Stimulated activated CD8-positive, alpha-beta memory T cell treated with anti-CD3 and anti-CD28 coated beads, Interleukin-7, amount 100 ng/mL, for 48 hours (primary cell): ENCODE measurements at places on chromosomes 7 and 10.

DNA sequence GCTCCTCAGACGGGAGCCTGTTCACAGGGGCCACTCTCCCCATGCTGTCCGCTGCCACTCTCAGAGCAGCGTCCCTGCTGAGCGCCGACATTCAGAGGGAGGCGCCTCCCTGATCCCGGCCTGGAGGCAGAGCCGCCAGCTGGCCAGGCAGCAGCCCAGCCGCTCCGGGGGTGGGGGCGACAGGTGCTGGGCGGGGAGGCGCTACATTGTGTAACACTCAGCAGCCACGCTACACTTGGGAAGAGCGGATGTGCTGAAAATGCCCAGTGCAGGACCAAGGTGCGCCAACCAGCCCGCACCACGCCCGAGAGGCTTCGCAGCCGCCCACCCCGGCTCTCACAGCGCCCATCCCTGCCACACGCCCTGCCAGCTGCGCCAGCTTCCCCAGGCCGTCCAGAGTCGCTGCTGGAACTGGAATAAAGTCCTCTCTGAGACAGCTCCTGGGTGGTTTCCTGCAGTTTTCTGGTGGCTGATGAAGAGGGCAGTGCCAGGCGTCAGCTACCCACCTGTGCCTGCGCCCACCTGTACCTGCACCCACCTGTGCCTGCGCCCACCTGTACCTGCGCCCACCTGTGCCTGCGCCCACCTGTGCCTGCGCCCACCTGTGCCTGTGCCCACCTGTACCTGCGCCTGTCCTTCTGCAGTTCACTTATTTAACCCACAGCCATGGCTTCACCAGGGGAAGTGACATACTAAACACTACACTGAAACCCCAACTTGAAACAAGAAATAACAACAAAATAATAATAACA is 25.7 kb downstream of the STK32C start:
- no peak for DNase-seq

DNA sequence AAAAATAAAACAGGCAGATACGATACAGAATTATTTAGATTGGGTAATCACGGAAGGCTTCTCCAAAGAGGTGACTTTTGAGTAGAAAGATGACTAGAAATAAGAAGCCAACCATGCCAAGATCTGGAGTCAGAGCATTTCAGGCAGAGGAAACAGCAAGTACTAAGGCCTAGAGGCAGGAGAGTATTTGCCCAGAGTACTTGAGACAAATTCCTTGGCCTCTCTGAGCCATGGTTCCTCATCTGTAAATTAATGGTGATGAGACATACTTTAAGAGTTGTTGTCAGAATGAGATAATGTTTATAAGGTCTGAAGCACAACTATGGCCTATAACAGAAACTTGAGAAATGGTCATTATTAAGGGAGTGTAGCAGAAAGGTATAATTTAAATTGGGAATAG is 15.8 kb upstream of the GPR37 start:
- DNase-seq, result no peak

DNA sequence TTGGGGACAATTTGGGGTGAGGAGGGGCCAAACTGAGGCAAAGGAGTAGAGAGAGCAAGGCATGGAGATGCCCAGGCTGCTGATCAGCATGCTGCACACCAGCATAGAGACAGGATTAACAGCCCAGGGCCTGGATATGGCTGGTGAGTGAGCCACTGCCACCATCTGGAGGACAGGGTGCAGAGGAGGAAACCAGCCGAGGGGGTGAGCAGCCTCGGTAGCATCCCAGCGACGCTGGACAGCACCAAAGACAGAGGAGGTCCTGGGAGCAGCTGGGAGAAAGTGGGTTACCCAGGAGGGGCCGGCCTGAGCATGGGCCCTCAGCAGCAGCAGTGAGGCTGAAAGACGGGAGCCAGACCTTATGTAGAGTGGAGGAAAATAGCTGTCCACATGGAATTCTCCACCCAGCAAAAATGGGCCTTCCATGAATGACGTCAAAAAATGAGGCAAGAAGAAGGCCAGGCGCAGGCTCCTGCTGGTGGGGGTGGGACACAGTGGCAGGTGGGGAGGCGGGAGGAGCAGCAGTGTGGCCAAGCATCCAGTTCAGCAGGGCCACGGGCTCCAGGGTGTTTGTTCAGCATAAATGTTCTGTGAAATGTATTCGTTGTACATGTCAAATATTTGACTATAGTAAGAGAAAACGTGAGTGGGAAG is 16.7 kb downstream of the RET start:
- DNase-seq, result no peak

- DNase-seq, result no peak
These were observed 120.6 kb downstream of the PRPF18 start for GRCh38 chr10:13707156-13707881.

GRCh38 chr10:1209355-1209979 is 153.3 kb downstream of the WDR37 start:
- DNase-seq, result no peak

- DNase-seq, result no peak
These were observed 366 bp upstream of the TAF3 start for GRCh38 chr10:7817984-7818294.

- DNase-seq, result no peak
These were observed 48.6 kb upstream of the NEBL start for GRCh38 chr10:20945546-20946332.

DNA sequence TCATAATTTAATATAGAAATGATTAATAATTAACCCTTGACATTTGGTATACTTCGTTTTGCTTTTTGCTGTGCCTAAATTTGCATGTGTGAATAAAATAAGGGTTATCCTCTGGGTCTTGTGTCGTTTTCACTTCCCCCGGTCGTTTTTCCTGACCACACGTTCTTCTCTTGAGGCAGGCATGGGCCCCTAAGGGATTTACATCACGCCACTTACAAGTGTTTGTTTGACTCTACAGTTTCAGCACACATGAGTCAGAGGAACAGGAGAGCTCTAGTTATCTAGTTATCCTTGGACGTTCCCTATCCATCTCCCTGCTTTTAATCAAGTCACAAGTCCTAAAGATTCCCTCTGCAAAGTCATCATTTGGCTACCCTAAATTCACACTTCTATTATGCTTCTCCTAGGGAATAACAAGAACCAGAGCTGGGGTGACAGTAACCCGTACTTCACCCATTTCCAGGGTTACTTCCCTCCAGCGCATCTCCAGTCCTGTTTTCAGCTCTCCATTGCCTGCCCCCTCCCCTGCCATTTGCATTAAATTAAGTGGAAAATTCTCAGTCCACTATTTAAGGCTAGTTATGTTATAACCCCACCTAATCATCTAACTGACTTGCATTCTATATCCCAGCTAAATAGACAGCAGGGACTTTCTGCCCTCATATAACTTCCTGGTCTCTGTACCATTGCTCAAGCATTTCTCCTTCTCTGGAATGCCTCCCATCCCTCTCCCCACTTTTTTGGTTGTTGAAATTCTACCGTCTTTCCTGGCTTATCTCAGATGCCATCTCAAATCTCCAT is 206.9 kb downstream of the PTEN start:
- no peak for DNase-seq

GRCh38 chr7:46809886-46810285 is 772.0 kb downstream of the TNS3 start:
- DNase-seq, result no peak

- DNase-seq, result no peak
These were observed 59.5 kb upstream of the PRPS1L1 start for GRCh38 chr7:18087026-18087686.

DNA sequence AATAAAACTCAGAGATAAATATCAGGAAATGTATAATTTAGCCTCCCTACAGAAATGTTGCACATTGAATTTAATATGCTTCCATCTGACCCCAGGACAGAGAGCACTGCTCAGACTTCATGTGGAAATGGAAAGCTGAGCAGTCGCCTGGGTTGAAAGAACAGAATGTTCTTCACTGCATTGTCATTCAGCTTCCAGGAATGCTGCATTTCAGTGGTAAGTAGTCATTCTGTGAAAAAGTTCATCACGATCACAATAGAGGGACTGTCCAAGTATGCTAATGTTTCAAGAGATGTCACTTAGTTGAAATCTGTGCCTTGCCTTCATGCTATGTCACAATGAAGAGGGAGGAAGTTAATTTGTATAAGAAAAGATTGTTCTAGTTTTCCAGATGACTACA is 147.3 kb downstream of the NRCAM start:
- DNase-seq, result no peak

DNA sequence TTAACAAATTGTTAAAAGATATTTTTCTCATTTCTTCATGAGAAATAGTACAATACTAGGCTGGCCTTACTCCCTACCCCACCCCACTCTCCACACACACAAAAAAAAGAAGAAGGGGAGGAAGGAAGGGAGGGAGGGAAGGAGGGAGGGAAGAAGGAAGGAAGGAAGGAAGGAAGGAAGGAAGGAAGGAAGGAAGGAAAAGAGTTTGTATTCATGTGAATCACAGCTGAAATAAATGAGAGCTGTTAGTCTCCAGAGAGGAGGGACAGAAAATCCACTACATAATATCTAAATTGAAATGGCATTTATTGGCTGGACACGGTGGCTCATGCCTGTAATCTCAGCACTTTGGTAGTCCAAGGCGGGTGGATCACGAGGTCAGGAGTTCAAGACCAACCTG is 57.8 kb downstream of the SEMA3A start:
- no peak for DNase-seq

DNA sequence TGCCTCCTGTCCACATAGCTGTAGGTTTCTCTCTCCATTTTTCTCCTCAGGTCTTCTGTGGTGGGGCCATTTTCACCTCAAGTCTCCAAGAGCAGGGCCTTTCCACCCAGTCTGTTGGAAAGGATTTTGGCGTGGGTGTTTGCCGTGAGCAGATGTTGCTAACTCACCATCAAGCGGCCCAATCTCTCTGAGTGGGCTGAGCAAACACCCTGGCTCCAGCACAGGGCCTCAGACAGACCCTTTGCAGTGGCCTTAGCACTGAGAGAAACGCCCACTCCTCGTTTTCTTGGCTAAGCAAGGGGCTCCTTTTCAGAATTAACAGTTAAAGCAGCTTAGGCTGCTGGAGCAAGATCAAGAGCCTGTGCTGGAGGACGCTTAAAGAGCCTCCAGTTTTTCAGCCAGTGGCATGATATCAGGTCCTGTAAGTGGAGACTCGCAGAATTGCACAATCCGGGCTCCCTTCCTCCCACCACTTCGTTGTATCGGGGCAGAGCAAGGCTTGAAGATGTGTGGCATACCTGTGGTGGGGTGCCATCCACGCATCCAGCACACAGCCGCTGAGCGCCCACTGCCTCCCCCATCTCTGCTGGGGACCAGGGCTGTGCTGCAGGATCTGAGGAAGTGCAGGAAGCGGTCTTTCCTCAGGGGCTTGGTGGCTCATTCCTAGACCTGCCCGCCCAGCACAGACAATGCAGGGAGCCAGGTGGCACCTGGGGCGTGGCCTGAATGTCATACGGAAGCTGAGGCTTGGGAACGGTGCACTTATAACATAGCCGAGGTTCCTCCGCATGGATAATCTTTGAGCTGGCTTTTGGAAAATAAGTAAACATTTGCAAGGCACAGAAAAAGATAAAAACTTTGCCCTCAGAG is 142.7 kb downstream of the ADARB2 start:
- DNase-seq, result no peak

- no peak for DNase-seq
These were observed 7.9 kb downstream of the SLC25A28 start for GRCh38 chr10:99612167-99612831.

DNA sequence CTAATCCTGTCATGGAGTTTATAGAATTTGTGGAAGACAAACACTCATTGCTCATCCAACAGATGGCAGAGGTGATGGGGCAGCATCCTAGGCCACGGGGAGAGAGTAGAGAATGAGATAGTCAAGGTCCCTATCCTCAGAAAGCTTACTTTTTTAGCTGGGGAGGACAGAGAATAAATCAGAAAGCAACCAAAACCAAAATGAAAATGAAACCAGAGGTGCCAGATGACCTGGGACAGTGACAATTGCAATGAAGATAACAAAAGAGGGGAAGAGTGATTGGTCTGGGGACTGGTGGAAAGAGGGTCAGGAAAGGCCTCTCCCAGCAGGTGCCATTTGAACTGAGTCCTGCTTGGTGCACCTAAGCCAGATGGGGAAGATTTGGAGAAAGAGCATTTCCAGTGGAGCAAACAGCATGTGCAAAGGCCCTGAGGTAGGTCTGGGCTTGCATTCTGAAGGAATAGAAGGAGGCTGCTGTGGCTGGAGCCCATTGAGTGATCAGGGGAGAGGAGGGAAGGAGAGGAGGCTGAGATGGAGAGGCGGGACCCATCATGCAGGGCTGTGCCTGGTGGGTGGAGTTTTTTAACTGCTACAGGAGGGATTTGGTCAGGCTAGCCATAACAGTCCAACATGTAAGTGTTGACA is 164.1 kb downstream of the RPS24 start:
- no peak for DNase-seq

DNA sequence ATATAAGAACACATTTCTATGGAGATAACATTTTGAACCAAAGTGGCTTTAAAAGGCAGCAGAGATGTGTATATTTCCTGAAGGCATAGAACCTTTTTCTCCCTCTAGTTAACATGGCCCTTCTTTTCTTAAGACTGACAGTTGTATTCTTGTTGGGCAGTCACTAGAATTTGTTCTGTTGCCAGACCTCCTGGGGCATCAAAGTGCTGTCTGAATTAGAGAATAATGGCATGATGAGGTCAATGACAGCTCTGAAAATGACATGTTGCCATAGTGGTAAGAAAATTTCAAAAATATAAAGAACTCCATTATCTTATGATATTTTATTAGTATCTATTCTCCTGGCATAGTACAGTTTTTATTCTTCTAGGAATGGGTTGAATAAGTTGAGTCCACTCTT is 446.7 kb downstream of the NRG3 start:
- no peak for DNase-seq

DNA sequence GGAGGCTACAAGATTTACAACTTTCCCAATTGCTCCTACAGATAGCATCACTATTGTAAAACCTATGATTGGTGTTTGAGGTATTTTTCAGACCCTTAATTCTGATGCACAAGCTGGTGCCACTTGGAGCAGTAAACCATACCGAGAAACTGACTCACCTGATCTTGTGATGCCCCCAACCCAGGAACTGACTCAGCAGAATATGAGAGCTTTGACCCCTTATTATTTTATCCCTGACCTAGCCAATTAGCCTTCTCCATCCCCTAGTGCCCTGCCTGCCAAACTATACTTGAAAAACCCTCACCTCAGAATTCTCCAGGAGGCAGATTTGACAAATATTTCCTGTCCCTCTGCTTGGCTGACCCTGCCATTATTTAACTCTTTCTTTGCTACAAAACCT is 585.9 kb upstream of the GHITM start:
- DNase-seq, result no peak

- DNase-seq, result no peak
These were observed 57.8 kb upstream of the ANKRD30A start for GRCh38 chr10:37067576-37067975.

DNA sequence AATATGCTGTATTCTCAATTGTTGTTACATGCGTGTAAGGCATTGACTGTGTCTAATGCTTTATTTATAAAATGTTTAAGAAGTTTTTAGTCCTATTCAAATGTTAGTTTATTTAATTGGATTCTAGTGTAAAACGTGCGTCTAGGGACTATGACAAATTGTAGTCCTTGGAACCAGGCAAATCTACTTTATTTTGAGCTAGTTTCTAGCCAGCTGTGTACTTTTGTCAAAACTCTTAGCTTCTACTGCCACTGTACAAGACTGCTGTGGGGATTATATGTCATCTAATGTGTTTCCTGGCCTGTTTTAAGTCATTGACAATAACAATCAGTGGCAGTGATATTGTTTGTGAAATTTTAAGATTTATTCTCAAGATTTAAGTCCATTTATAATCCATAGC is 220.5 kb upstream of the SEMA3D start:
- DNase-seq, result no peak

- DNase-seq, result no peak
These were observed 61.8 kb downstream of the ARL5B start for GRCh38 chr10:18721067-18721466.

- no peak for DNase-seq
These were observed 42.5 kb downstream of the DLD start for GRCh38 chr7:107933386-107934013.
